ENCODE measurements at places on chromosomes 2 and 18.

- no peak for DNase-seq
Observed at GRCh38 chr18:11502368-11502767, 107.0 kb upstream of the SLC35G4 start.

GRCh38 chr2:231397011-231397927 lies 1.8 kb downstream of the B3GNT7 start:
- DNase-seq: no peak

- DNase-seq: no peak
Observed at GRCh38 chr2:148538375-148538774, 106.2 kb upstream of the EPC2 start.

DNA sequence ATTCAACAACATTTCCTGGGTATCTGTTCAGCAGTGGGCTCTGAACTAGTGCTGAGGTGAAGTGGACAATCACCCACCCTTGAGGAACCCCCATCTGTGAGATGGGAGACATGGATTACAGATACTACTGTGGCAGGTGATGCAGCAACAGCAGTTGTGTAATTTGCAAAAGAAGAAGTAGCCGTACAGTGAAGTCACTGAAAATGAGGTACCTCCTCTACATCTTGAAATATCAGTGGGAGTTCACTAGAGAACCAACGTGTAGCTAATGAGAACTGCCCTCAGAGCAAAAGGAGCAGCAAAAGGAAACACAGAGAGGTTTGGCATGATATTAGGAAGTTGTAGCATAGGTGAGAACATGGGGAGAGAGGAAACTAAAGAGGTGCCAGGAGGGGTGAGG lies 41.3 kb downstream of the VSNL1 start:
- DNase-seq: no peak

DNA sequence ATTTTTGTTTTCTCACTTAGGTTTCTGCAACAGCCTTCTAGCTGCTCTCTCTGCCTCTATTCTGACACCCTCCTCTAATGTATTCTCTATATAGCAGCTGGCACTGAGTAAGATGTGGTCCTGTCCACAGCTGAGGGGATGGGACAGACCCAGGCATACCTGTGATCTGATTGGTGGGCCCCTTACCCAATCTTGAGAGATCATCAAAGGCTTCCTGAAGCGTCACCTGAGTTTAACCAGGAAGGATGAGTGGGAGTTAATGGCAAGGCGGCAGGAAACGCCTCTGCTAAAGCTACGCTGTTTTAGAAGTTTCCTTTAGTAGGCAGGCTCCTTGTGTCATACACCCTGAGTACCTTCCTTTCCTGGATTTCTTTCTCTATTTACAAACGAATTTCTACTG lies 5.7 kb upstream of the TET3 start:
- DNase-seq: peak; percentile 52

DNA sequence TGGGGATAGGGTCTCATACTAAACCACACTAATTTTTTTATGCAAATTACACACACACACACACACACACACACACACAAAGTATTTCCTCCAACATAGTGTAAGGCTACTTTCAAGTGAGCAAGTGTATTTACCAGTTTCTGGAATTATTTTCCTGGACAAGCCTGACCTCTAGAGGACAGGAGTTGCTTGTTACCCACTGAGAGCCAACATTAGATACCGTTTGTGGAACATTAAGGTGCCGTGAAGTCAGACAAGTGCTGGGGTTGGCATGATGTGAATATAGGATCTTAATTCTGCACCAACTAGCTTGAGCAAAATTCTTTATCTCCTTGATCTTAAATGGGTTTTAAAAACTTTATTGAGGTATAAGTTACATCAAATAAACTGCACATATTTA lies 39.3 kb upstream of the SERPINB2 start:
- DNase-seq: no peak

- DNase-seq: no peak
Observed at GRCh38 chr18:55163550-55163949, 204.3 kb upstream of the CCDC68 start.

DNA sequence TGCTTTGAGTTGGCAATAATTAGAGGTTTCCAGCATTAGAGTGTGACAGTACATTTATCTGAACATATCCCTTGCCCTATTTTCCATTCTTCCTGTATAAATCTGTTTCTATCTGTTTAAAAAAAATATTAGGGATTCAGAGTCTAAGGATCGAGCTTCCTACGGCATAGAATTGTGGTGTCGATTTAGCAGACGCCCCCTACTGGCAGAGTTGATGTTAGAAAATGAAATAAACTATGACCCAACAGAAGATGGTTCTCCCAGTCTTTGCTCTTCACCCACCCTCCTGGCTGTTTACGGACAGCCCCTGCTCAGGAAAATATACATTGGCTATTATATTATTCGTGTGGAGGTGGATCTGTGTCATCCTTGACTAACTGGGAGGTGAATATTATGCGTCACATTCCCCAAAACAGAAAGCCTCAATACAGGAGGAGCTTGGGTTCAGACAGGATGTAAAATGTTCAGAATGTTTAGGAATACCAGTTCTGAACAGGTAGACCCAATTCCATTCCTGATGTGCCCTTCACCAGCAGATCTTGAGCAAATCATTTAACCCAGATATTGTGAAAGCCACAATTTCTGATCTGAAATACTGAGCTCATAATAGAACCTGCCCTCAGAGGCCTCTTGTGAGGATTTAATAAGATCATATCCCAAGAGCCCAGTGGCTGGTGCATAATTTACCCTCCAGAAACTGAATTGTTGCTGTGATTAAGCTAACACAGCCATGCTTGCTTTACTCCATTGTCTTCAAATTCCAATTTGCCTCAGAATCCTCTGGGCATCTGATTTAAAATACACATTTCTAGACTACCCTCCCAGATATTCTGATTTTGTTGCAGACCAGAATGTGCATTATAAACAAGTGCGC lies 10.8 kb upstream of the ERMN start:
- no peak for DNase-seq

DNA sequence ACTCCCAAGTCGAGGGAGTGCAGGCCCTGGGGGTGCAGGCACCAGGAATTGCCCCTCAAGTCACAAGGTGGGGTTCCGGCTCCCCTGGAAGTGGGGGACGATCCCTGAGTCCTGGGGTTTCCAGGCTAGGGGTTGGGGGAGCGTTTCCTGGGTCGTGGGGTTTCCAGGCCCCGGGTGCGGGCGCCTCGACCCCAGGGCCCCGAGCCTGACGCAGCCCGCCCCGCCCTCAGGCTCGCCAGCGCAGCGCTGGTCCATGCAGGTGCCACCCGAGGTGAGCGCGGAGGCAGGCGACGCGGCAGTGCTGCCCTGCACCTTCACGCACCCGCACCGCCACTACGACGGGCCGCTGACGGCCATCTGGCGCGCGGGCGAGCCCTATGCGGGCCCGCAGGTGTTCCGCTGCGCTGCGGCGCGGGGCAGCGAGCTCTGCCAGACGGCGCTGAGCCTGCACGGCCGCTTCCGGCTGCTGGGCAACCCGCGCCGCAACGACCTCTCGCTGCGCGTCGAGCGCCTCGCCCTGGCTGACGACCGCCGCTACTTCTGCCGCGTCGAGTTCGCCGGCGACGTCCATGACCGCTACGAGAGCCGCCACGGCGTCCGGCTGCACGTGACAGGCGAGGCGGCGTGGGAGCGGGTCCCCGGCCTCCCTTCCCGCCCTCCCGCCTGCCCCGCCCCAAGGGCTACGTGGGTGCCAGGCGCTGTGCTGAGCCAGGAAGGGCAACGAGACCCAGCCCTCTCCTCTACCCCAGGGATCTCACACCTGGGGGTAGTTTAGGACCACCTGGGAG lies 12.0 kb downstream of the SIGLEC15 start:
- DNase-seq: no peak

DNA sequence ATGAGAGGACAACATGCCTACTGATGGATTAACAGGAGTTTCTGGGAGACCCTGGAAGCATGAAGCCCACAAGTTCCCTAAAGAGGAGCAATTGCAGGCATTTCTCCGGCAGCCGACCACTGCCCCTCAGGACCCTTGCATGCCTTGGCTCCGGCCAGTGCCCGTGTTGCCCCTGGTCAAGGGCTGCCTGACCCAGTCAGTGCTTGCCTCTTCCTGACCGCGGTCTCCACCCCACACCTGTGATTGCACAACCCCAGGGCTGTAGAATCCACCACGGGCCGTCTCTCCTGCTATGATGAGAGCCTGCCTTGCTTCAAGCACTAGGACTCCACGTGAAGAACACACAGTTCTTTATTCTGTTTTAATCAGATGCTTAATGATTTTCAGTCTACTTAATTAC lies 127.5 kb downstream of the GLI2 start:
- DNase-seq: no peak

GRCh38 chr2:194824450-194824849 lies 832.6 kb upstream of the SLC39A10 start:
- no peak for DNase-seq

DNA sequence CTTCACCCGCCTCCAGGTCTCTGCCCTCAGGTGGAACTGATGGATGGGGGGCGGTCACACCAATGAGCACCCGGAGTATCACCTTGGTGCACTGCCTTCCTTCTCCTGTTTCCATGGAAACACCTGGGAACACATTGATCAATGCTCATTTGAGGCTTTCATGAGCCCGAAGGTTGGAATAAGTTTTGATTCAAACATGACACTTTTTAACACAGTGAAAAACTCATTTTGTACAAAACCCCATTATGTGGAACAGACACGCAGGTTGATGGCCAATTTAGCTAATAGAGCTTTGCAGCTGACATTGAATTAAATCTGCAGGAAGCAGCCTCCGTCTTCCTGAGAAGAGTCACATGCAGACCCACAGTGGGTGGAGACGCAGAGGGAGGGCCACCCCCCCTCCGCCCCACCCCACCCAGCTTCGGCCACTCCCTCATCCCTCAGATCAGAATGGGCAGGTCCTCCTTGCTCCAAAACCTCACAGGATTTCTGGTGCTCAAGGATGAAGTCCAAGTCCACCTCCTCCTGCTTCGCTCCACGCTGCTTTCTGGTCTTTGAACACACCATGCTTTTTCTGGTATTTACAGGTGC lies 96.0 kb upstream of the MYCN start:
- DNase-seq: no peak

- no peak for DNase-seq
Observed at GRCh38 chr2:11128243-11128951, 26.9 kb upstream of the SLC66A3 start.

DNA sequence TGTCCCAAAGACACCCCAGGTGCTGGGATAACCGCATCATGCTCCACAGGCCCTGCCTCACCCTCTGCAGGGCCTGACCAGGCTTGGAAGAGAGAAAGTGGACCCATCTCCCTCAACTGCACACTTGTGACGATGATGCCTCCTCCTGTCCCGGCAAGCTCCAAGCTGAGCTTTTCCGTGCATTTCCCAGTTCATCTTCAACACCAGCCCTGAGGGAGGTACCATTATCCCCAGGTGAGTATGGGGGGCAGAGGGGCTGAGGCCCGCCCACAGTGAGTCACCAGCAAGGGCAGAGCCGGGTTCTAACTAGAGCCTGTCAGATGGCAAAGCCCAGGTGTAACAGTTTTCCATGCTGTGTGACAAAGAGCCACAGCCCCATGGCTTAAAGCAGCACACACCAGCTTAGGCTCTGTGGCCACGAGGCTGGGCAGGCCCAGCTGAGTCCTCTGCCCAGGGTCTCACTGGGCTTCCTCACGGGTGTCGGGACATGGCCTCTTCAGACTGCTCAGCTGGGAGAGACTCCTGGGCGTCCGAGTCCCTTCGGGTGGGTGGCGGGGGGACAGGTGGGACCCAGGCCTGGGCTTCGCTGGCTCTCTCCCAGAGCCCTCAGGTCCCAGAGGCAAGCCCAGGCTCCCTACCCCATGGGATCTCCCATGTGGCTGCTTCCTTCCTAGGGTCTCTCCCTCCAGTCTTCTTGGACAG lies 108.4 kb upstream of the OTOS start:
- no peak for DNase-seq

DNA sequence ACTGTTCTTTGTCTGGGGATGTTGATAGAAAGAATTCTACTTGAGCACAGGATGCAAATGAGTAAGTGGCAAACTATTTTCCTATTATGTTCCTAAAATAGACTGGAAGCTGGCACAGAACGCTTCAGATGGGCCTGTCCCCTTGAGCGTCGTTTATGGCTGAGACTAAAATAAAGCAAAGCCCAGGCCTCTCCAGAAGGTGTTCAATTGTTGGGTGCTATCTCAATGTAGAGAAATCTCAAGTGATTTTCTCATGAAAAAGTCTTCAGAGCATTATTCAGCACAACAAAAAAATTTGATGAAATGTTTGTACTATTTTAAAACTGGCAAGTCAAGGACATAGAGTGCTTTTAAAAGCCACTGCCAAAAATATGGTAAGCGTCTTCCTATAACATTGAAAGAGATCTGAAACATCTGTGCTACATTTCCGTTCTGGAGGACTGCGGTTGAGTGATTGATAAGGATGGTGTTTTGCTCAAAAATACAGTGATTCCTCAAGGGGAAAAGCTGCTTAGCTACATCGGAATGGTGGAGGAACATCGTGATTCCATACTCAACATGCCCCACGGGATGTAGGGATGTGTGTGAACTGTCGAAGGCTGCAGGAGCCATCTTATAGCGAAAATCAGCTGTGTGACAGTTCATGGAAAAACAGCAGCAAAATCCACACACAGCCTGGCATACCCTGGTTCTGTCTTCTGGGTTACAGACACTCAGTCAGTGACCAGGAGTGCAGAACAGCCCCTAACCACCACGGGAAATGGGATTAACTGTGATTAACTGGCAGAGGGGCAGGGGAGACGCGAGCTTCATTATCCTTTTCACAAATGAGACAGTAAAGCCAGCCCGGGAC lies 10.4 kb upstream of the LRRFIP1 start:
- DNase-seq: no peak

DNA sequence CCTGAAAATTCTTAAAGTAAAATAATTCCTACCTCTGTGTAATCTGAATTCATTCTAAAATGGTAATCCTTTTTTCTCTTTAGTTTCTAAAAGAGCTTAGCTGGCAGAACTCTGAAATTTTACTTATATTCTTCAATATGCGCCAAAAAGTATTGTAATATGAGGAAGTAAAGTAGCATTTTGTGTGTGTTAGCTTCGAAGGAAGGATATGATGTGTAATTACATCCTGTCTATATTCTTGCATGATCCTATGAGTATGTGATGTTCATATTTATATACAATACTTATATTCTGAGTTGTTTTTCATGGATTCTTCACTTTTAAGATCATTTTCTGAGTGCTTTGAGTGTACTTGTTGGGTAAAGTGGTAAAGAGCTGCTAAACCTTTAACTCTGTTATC lies 402.9 kb upstream of the PKDCC start:
- DNase-seq: no peak

DNA sequence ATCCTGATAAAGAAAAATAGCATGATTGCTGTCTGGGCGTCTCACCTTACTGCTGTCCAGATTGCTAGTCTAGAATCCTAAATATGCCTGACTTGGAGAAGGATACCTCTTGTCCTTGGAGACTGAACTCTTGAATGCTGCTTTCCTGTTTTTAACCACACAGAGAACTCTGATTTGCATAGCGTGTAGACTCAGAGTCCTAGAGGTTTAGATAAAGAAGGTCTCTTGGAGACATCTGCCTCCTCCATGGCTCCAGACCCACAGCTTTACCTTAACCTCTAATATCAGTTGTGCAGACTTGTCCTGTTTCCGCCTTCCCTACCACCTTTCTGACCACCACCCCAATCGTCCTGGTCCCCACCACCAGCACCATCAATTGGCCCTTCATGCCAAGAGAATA lies 292.6 kb upstream of the CYRIA start:
- DNase-seq: no peak

GRCh38 chr2:224711381-224711780 lies 4.8 kb downstream of the CCDC195 start:
- DNase-seq: no peak

GRCh38 chr2:215290980-215291599 lies 20.8 kb upstream of the ATIC start:
- DNase-seq: no peak

- no peak for DNase-seq
Observed at GRCh38 chr2:55384786-55385185, 34.9 kb downstream of the CCDC88A start.
